ENCODE measurements at places on chromosomes 12 and 14.

DNA sequence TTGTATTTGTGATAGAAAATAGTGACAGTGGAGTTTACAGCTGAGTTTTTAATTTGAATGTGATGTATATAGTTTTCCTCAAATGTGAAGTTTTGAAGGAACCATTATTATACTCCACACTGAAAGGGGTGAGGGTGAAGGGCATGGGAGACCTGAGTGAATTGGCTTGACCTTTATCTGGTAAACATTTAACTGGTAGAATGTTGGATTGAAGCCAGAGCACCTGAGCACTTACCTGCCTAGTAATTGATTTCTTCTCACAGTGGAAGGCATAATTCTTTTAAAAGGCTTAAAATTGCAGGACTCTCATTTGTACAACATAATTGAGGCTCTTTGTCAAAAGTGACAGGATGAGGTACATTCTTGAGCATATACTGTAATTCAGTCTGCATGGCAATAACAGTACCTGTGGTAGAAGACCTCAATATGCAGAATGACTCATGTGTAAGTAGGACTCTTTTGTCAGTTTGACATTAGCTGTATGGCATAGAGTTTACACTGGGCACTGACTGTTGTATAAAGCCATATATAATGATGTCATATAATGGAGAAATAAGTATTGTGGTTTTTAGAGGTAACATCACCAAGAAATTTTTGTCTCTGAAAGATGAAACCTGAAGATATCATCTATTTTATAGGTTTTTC is 309.6 kb downstream of the TMTC2 start:
- DNase-seq: peak; percentile 80

GRCh38 chr12:88388566-88389540 is 191.4 kb downstream of the KITLG start:
- DNase-seq: no peak

- peak; percentile 86 for DNase-seq
Observed at GRCh38 chr14:92754966-92755365, 6.5 kb upstream of the LGMN start.

DNA sequence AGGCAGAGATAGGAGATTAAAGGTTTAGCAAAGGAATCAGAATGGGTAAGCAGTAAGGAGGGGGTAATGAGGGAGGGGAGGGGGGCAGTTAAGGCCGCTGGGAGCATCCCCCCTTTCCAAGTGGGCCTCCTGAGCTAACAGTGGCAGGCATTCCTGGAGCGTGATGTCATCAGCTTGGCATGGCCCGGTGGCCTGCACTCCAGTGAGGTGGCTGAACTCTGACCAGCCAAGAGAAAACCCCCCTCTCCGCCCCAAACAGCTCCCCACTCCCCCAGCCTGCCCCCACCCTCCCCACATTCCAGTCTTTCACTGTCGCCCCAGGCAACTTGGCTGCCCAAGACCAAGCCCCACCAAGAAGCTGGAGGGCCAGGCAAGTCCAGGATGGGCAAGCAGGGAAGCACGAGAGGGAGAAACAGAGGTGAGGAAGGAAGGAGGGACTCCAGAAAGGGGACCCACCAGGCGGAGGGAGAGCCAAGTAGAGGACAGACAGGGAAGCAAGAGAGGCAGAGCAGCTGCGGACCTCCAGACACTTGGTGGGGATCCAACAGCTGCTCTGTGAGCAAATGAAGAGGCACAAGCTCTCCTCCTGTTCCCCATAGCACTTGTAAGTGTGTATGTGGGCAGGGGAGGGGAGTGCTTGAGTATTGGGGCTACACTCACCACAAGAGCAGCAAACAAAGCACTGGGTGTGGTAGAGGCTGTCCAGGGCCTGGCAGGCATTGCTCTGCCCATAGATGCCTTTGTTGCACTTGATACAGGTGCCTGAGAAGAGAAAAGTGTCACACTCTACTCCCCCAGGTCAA is 4.5 kb downstream of the AJUBA start:
- no peak for DNase-seq

DNA sequence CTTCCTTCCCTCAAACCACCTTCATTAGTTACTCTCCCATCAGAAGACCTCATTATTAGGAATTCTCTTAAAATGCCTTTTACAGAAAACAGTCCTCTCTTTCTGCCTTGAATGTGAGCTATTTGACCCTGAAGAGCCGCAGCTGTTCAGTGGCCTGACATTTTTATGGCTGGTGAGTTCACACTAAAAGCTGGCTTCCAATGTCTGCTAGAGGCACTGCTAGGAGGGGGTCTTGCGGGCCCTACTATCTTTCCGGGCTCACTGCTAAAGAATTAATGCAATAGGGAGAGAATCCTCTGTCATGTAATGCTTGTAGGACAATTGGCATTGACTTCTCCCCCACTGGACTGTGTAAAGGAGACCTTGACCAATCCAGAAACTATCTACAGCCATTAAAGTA is 87.7 kb downstream of the GPR135 start:
- DNase-seq: no peak

DNA sequence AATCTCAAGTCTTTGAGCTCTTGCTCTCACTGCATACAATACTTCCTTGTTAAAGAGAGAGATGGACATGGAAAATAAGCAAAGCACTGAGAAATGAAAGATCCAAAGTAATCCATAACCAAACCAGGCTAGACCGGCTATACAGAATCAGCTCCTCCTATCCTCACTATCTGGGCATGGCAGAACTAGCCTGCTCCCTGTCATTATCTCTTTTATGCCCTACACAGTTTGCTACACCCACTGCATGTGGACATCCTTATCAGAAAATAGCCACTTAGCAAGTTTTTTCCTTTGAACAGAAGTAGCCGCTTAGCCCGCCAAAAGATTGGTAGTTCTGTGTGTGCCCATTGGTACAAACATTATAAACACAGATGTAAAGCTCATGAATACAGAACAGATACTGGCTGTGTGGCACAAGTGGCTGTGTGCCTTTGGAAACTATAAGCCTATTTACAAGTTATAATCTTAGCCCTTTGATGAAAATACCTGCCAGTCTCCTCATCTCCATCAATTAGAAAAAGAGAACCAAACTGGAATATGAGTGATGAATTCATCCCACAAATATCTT is 34.7 kb downstream of the SPTB start:
- DNase-seq: no peak

DNA sequence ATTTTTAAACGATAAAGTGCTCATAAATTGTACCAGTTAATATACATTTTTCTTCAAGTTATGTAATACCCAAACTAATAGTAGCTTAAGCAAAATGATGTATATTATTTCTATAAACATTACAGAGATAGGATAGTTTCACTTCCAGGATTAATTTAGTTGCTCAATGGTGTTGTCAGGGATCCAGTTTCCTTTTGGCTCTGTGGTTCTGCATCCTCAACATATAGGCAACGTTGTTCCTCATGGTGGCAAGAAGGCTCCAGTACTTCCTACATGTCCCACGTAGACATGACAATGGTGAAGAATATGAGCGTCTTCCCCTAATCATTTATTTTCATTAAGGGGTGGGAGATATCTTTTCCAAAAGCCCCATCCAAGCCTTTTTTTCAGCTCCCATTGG is 60.7 kb upstream of the DCD start:
- DNase-seq: no peak

DNA sequence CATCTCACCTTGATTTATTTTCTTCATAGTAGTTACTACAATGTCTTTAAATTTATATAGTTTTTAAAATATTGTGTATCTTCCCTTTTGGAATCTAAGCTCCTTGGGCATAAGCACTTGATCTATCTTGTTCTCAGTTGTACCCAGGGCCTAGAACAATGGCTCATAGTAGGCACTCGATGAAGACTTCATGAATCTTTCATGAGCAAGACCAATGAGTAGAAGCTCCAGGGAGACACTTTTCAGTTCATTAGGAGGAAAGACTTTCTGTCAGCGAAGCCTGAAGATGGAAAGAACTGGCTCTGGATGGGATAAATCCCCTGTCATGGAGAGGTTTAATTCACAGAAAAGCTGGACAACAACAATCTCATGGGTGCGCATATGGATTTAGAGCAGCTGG is 140.2 kb upstream of the CRY1 start:
- DNase-seq: no peak

DNA sequence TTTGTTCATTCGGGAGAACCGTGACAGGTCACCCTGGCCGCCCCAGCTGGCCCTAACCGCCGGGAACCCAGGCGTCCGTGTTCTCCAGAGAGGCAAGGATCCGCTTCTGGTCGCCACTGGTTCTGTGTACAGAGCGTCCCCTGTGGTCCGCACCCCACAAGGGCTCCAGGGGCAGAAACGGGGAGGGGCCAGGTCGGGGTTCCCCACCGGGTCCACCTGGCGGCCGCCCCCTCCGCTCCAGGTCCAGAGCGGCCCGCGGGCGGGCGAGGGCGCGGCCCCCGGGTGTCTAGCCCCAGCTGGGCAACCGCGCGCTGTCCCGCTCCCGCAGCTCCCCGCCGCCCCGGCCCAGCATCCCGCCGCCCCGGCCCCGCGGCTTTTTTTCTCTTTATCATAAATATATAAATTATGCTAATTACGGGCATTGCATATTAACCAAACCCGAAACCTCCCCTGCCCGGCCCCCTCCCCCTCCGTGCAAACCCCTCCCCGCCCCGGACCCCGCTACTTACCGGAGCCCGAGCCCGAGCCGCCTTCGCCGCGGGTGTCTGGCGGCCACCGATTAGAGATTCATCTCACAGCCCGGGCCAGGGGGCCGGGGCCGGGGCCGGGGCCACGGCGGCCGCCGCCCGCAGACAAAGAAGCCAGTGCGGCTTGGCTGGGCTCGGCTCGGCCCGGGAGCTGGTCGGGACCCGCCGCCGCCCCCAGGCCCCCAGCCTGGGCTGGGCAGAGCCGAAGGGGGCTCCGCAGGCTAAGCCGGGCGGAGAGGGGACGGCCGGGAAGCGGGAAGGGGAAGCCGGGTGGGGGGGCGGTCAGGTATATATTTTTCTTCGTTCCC is 512 bp downstream of the POU6F1 start:
- DNase-seq: peak; percentile 28
